T-helper 1 cell (primary cell): ENCODE measurements at places on chromosomes 16 and 17.

DNA sequence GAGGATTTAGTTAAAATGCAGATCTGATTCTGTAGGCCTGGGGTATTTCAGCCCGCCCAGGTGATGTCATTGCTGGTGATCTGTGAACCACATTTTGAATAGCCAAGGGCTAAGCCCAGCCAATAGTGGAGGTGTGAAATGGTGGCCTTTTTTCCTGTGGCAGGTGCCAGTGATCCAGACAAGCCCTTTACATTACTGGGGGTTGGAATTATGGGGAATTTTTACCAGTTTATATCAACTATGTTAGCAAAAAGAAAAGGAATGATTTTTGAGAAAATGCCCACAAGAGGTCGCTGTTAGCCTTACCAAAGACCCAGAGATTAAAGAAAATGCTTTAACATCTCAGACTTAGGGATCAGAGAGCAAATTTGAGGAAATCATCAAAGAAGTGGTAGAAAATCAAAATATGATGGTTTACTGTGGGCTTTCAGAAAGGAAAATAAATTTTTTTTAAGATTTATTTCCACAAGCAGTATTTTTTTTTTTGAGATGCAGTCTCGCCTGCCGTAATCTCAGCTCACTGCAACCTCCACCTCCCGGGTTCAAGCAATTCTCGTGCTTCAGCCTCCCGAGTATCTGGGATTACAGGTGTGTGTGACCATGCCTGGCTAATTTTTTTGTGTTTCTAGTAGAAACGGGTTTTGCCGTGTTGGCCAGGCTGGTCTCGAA lies 3.9 kb downstream of the VPS35L start:
- peak; percentile 23 for DNase-seq

DNA sequence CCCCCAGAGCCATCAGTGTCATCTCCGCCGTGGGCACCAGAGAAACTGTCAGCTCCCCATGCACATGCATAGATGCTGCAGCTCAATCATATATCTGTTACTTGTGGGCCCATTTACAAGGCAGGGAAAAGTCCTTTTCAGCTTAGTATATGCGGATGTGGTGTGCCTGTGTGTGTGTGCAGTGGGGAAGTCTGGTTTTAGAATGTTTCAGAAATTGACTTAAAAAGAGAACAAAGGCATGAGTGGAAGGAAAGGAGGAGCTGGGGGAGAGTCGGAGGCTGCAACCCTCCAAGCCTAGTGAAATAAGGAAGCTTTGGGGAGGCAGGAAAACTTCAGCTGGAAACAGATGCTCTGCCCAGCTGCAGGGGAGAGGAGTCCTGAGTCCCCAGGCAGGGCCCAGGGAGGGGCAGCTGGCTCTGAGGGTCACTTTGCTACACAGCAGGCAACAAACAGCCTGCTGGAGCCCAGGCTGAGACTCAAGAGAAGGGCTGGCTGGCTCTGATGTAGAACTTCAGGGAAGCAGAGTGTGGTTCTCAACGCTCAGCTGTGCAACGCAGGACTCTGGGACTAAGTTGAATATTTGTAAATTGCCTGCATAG lies 11.1 kb upstream of the CD300LD start:
- DNase-seq, result no peak

DNA sequence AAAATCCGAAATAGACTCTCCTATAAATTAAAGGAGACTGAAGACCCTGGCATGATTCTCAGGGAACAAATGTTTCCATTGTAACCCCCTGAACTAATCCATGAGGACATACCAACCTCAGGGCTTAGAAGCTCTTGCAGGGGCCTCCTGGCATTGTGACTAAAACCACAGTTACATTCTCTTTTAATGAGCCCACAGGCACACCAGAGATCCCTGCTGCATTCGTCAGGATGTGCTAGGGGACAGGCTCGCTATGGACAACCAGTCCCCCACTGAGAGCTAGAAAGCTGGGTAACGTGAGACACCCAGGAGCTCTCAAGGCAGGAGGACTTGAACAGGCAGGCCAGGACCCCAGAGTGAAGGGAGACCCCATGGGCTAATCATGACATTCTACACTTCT lies 140.6 kb upstream of the TNRC6C start:
- DNase-seq, result no peak

DNA sequence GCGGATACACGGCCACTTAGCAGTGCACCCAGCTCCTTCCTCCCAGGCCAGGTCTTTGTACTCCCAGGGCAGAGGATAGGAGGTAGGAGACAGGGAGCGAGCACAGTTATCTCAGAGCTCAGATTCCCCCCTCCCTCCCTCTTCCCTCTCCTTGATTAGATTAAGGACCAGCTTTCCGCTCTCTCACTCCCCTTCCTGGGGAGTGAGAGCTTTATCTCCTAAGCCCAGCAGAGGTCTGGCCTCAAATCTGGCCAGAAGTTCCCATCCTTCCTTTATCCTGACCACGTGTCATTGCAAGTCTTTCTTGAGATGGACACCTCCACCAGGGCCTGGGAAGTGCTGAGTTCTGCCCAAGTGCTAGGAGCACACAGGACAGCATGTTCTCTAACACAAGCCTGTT lies 5.1 kb downstream of the ARL4D start:
- DNase-seq, result no peak

DNA sequence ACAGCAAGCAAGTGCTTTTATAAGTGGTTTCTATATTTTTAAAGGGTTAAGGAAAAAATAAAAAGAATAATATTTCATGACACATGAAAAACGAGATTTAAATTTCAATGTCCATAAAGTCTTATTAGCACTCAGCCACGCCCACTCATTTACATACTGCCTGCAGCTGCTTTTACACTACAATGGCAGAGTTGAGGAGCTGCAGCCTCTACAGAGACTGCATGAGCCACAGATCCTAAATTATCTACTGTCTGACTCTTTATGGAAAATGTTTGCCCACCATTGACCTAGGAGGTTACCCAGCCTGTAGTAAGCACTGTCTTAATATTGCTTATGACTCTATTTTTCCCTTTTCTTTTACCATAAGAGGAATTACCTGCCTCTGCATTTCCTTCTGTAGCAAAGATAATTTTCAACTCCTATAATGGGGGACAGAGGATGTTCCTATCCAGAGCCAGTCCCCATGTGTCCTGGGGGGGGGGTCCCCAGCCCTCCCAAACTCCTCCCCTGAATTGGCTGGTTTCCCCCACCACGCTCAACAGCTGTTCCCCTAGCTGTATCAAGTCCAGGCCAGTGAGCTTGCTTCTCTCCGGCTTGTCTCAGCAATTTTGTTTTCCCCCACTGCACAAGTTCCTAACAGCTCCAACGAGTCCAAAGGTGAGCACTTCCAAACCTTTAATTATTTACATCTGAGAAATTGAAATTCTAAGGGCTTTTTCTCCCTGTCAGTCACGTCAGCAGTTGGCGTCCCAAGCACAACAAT lies 139.4 kb upstream of the ERCC4 start:
- no peak for DNase-seq

GRCh38 chr17:72984145-72984925 lies 108.2 kb downstream of the SLC39A11 start:
- no peak for DNase-seq

- DNase-seq, result no peak
Observed at GRCh38 chr17:53722407-53722806, 100.3 kb upstream of the KIF2B start.

- no peak for DNase-seq
Observed at GRCh38 chr16:75011634-75012307, 12.9 kb downstream of the ZNRF1 start.

GRCh38 chr16:69928856-69929400 lies 22.2 kb upstream of the CLEC18A start:
- no peak for DNase-seq

- no peak for DNase-seq
Observed at GRCh38 chr16:72596373-72596772, 424.4 kb upstream of the PMFBP1 start.

DNA sequence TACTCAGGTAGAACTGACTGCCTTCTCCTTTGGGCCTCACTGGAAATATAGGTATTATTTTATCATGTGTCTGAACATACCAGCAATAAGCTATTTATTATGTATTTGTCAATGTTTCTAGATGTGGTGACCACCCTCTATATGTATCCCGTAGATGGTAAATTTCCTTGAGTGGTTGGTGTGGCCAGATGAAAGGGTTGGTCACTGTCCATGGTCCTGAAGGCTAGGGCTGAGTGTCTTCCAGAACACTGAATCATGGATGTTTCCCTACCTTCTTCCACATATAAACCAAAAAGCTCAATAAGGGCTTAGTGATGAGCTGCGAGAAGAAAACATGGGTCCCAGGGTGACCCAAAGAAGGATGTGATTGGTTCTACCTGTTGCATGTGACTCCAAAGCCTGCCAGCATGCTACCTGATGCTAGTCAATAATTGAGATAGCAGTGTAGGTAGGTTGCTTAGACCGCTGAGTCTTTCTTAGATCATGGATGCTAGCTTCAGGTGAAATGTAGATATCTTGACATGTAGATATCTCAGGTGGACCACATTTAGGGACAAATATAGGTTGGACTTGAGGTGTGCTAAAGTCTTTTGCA lies 150.3 kb downstream of the ASIC2 start:
- no peak for DNase-seq
